NCI-H510A (cell line): ENCODE measurements at places on chromosomes 5 and 9.

GRCh38 chr9:31519011-31519410, 865.4 kb upstream of the ACO1 start:
- DNase-seq: no peak

DNA sequence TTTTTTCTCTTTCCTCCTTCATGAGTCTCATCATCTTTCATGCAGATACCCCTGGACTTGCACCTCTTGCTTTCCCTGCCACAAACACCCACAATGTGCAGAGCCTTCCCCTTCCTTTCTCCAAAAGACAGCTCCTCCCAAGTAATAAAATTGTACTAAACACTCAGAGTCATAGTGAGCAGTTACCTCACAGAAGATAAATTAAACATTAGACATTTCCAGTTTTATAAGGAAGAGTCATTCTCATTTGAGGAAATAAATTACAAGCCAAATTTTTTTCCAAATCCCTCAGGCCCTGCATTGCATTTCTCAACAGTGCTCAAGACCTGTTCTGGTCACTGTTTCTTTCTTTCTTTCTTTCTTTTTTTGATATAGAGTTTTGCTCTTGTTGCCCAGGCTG, 131.5 kb downstream of the ATPSCKMT start:
- DNase-seq: no peak

- no peak for DNase-seq
Observed at GRCh38 chr5:106085136-106085535, 1585.6 kb downstream of the EFNA5 start.

GRCh38 chr5:97508864-97509263, 325.8 kb upstream of the RIOK2 start:
- DNase-seq: no peak

GRCh38 chr5:518721-519120, 5.5 kb downstream of the SLC9A3 start:
- DNase-seq: no peak

DNA sequence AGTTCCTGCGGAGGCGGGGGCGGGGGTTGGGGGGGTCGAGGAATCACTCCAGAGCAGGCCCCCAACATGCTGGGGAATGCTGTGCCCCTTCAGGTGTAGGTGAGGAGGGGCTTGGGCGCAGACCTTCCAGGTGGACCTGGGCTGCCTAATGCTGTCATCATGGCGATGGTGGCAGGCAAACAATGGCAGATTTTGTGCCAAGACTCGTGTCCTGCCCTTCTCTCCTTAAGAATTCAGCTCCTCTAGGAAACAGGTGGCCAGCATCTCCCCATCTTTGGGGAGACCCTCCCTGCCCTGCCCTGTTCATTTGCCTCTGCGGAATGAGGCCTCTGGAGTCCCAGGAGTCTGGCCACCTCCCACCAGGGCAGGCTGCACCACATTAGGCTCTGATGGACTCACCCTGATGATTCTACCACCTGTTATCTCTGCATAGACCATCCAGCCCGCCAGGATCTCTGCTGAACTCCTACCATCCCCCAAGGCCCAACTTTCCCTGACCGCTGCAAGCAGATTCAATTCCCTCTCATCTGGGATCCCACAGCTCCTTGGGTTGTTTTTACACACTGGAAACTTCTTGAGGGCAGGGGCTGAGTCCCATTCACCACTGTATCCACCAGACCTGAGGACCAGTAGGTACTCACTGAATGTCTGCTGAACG, 10.9 kb upstream of the SLC25A51 start:
- no peak for DNase-seq

DNA sequence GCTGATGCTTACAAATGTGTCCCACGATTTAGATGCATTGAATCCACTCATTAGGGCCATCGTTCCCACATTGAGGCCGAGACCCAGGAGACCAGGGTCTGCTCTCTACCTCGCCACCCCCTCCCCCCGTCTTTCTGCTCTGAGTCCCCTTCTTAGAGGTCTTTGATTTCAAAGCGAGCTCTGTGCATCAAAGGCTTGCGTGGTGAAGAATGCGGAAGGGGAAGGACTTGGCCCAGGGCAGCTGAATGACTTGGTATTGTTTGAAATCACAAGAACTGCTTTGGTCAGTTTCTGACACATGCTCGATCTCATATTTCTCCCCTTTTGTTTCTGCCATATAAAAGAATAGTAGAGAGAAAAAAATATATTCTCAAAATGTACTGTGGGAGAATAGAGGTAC, 78.3 kb upstream of the IRX1 start:
- no peak for DNase-seq

- no peak for DNase-seq
Observed at GRCh38 chr5:26259081-26259480, 779.3 kb downstream of the CDH9 start.

- no peak for DNase-seq
Observed at GRCh38 chr9:89447416-89447815, 50.5 kb downstream of the SEMA4D start.

GRCh38 chr5:30401479-30402058, 791.9 kb upstream of the CDH6 start:
- no peak for DNase-seq

DNA sequence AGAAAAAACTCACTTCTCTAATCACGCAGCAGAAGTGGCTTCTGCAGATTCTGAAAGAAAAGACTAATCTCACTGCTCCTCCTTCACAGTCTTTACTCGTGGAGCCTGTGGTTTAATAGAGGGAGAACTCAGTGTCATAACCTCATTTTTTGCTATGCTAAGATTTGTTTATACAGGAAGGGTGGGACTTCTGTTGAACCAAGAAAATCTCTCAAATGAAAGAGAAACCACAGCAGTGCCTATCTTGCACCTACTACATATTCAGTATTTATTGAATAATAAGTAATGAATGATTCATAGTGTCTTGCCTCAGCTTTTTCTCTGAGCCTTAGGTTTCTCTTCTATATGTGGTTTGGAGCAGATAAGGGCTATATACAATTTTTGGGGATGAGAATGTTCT, 136.1 kb upstream of the DMAC1 start:
- DNase-seq: no peak

GRCh38 chr9:108416324-108416723, 439.5 kb downstream of the ACTL7B start:
- no peak for DNase-seq

DNA sequence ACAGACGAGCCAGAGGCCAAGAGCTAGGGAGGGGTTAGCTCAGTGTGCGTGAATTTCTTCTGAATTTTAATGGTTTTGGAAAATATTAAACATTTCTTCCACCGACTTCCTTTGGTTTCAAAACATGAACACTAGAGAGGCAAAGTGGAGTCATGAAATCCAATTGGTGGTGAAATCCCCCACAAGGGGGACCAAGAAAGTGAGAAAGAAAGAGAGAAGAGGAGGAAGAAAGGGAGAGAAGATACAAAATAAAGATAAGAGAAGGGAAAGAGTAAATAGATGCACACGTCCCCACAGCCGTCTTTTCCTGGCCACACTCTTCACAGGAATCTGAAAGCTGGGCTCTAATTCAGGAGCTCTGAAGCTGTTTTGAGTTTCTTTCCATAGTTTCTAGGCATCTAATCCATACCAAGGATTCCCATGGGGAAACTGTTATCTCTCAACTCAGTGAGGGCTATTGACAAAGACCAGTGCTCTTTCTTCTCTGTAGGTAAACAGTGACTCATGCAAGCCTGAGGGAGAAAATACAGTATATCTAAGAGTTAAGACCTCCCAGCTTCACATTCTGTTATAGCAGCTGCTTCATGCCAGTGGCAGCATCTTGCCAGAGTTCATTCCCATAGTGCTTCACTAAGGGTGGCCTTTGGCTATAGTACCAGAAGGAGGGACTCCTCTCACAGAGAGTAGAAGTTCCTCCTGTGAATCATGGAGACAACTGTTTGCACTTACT, 115.8 kb upstream of the LIFR start:
- no peak for DNase-seq

GRCh38 chr5:121867403-121867802, 15.7 kb downstream of the FTMT start:
- DNase-seq: no peak

- no peak for DNase-seq
Observed at GRCh38 chr9:136147038-136147889, 28.6 kb upstream of the TMEM250 start.

DNA sequence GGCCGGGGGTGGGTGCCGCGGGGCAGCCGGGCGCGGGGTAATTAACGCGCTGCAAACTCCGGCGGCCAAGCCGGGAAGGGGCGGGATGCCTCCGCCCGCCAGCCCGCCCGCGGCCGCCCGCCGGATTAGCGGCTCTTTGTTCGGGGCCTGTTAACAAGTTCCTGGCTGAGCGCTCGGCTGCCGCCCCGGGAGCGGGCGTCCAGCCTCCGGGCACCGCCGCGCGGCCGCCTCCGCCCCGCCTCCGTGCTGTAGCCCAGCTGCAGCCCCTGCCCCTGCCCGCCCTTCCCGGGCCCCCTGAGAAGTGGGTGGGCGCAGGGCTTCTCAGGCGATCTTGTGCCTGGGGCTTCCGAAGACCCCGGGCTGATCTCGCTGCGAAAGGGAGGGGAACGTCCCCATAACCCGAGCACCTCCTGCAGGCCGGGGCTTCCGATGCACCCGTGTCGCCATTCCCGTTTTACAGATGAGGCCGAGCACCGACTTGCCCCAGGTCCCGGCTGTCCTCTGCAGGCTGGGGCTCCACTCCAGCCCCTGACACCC, 7.5 kb downstream of the UNC5A start:
- no peak for DNase-seq

DNA sequence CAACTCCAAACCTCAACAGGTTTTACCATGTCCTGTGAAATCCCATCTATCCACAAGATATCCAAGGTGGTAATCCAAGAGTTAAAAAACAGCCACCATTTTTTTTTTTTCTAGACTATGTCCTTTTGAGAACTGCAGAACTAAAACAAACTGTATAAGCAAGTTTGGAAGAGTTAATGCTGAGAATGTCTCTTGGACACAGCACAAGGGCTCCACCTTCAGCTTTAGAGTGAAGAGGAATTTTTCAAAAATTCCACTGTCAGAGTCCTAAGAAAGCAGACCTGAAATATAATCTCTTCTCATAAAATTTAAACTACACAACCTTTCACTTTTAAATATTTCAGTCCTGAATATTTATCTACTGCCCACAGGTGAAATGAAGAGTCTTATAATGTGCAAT, 167.8 kb upstream of the CCNG1 start:
- no peak for DNase-seq

- no peak for DNase-seq
Observed at GRCh38 chr9:4126184-4126865, 173.5 kb downstream of the GLIS3 start.

DNA sequence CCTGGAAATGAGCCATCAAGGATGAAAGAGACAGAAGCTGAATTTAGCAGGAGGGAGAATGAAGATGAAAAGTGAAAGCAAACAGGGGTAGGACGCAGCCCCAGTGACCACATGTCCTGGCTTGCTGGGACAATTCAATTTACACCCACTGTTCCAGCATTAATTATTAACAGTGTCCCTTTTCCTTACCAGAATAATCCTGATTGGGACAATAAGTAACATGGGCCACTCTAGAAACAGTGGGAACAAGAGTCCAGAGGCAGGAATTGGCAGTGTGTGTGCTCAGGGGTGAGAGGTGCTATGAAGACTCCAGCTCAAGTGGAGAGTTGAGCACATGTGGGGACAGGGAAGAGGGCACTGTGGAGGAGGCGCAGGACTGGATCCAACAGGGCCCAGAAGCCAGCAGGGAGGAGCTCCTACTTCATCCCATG, 147.1 kb downstream of the C5orf15 start:
- DNase-seq: no peak

- DNase-seq: no peak
Observed at GRCh38 chr9:135278586-135278985, 191.1 kb downstream of the OLFM1 start.

- DNase-seq: no peak
Observed at GRCh38 chr9:16611983-16612382, 258.5 kb downstream of the BNC2 start.

DNA sequence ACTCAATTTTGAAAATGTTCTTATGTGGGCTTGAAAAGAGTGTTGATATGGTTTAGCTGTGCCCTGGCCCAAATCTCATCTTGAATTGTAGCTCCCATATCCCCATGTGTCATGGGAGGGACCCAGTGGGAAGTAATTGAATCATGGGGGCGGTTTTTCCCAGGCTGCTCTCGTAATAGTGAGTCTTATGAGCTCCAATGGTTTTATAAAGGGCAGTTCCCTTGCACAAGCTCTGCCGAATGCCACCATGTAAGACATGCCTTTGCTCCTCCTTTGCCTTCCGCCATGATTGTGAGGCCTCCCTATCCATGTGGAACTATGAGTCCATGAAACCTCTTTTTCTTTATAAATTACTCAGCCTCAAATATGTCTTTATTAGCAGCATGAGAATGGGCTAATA, 71.0 kb downstream of the USP20 start:
- no peak for DNase-seq
